ENCODE measurements at places on chromosomes 3 and 15.

- DNase-seq: no peak
Observed at GRCh38 chr3:105539897-105540296, 173.2 kb downstream of the ALCAM start.

DNA sequence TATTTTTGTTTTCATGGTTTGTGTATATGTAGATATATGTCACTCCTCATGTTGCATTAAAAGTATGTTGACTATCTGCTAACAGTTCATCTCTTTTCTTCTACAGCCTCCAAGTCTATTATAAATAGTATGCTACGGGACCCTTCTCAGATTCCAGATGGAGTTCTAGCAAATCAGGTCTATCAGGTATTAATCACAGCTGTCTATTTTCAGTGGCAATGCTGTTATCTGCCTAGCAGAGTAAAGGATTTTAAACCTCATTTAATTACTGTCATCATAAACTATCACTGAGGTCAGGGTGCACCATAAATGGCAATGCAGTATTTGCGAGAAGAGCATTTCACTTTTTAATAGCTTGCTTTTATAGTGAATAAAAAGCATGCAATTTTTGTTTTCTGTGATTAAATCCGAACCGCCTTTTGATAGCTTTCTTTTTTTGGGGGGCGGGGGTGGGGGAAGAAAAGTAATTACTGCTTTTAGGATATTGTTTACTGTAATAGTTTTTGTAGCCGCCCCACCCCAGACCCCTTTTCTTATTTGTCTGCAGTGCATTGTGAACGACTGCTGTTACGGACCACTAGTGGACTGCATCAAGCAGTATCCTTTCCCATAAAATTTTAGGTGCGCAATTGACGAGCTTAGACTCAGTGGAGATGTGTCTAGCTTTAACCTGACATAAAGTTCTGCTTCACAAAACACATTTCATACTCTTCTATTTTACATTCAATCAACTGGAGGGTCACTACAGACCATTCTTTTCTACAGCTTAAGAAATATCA, 112.3 kb downstream of the CDIN1 start:
- no peak for DNase-seq

GRCh38 chr15:53400986-53401385, 358.5 kb downstream of the WDR72 start:
- DNase-seq: no peak

GRCh38 chr3:150319900-150320299, 88.2 kb upstream of the TSC22D2 start:
- peak; percentile 81 for DNase-seq

DNA sequence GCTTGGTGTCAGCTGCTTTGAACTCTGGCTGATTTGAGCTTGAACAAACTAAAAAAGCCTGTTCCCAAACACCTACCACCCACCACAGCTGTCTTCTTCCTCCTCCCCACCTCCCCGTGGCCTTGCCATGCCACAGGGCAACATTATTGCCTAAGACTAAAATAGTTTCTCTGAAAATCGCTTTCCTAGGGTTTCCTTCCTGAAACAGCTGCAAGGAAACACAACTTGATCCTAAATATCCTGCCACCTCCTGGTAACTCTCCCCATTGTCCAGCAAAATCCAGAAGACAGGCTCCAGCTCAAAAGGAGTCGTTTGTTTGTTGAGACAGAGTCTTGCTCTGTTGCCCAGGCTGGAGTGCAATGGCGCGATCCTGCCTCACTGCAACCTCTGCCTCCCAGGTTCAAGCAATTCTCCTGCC, 193.9 kb upstream of the TPM1 start:
- DNase-seq: peak; percentile 35

- no peak for DNase-seq
Observed at GRCh38 chr15:39445931-39446330, 134.9 kb upstream of the THBS1 start.

DNA sequence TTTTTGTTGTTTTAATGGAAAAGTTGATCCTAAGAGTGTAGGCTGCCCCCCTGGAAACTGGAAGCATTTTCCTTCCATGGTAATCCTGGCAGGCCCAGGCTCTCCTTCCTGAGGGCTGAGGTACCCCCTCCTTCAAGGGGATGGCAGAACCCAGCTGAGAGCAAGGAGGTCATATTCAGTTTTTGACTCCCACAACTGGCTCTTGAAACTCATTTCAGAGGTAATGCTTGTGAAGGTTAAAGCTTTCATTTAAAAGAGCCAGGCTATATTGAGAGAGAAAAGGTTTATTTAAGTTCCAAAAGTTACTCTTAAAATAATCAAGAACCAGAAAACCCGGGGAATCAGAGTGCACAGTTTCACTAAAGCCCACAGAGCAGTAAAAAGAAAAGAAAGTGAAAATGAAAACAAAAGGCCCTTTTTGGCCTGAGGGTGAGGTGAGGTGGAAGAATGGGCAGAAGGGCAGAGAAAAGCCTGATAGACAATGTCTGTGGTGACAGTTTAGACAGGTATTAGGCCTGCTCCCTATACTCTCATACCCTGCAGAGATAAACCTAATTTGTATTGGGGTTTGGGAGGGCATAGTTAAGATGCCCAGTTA, 47.0 kb upstream of the RBP1 start:
- DNase-seq: no peak

DNA sequence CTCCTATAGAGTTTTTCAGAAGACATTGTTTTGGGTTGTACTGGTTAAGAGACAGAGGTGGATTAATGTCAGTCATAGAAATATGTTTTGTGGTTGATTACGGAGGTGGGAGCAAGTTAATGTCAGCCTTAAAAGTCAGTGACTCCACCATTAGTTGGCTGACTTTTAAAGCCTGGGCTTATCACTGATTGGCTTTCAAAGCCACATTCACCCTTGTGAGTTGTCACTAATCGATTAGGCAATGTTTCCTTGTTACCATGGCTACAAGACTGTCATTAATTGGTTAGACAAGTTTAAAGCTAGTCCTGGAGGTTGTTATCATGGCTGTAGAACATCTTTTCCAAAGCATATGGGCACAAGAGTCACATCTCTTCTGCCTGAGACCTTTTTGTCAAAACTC, 73.0 kb downstream of the NEO1 start:
- no peak for DNase-seq

DNA sequence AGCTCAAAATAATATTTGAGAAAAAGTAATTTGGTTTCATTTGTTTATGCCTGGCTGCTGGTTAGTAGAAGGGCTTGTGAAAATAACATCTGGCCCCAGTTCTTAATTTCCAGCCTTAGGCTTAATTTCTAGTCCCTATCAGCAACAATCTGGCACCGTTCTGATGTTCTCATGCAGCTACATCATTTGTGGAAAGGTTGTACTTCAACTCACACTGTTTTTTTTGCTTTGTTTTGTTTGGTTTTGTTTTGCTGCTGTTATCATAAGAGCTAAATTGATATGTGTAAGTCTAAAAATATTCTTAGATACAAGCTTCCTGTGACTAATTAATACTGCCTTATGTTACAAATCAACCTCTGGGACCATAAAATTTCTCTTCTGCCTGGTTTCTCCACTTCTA, 8.9 kb downstream of the CPA3 start:
- no peak for DNase-seq

GRCh38 chr15:56098195-56098863, 104.9 kb upstream of the NEDD4 start:
- DNase-seq: no peak

DNA sequence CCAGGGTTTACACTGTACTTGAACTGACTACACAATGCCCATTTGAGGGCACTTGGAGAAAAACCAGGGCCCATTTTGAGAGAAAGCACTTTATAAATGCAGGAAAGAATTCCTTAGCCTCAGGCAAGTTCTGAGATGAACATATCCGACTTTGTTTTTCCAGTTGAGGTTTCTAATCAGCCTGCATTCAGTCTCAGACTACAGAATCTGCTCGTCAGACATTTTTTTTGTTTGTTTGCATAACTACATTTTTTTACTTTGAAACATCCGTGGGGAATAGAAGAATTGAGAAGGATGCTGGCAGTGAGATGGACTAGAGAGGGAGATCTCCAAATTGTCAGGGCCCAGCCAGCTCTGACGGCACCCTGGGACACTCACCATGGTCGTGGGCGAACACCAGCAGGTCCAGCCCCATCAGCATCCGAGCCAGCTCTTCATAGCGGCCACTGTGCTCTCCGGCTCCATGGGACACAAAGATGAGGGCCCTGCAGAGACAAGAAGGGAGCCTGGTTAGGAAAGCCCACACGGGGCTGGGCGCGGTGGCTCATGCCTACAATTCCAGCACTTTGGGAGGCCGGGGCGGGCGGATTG, 40.8 kb downstream of the MGLL start:
- peak; percentile 70 for DNase-seq

All from AG20443 (cell line).